Stimulated activated CD4-positive, alpha-beta T cell treated with anti-CD3 and anti-CD28 coated beads, Interleukin-15, amount 100 ng/mL, for 24 hours (primary cell): ENCODE measurements at places on chromosomes 3 and 15.
A peak's percentile ranks its signal among the peaks of the same experiment; 100 is the strongest.

DNA sequence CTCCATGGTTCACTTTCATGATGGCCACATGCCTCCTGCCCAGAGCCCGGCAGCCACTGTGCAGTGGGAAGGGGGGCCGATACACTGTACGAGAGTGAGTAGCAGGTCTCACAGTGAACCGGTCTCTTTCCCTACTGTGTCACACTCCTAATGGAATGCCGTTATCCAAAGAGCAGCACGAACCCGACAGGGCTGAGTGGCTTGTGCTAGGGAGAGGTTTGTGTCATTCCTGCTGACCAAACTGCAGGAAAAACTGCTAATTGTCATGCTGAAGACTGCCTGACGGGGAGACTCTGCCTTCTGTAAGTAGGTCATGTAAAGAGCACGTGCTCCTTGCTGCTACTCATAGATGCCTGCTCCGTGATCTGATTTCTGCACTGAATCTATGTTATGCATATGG, 105.1 kb downstream of the ARPP21 start:
- DNase-seq: no peak

DNA sequence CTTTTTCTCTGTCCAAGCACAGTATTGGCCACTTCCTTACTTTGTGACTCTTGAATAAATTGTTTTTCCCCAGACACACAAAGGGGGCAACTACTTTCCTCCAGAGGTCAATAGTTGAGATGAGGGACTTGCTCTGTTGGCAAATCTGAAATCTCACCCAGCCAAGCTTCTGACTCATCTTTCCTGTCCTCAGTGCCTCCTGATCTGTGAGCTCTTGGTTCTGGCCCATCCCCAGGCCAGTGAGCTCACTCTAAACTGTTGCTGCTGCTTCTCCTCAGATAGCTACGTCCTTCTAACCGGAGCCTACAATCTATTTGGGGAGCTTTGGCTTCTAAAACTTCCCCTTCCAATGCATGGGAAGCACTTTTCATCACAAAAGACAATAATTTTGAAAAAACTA, 50.0 kb upstream of the NMD3 start:
- DNase-seq: no peak

DNA sequence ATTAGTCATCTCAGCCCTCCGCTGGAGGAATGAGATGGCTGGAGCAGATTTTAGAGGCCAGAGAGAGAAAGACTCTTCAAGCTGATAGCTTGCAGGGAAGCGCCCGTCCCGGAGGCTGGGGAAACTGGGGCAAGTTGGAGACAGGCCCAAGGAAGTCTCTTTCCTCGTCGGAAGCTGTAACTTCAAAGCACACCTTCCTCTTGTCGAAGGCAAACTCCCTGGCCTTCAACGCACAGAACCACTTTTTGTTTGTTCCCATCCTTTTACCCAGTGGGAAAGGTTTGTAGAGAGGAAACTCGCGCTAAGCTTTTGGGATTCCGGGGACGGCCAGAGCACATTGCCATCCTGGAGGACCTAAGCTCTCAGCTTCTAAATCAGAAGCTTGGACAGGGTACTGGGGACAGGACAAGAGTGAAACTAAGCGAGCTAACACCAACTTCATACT, 900 bp upstream of the EOMES start:
- peak; percentile 26 for DNase-seq

GRCh38 chr15:74775132-74775562, 6.7 kb upstream of the CSK start:
- DNase-seq: no peak

DNA sequence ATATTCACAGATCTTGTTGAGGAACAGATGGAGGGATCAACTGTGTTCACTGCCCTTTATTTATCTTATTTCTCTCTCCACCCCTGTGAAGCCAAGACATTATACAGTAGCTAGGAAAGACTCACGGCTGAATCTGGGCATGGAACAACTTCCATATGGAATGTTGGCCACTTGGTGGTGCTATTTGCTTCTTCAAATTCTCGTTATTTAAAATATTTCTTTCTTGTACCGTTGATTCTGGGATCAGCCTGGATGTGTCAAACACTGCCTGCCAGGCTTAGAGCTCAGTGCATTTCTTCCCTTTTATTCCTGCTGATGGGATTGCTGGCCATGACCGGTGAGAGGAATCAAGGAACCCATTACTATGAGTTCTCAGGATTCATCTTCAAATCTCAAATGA, 17.5 kb upstream of the GASK1A start:
- DNase-seq: peak; percentile 39

DNA sequence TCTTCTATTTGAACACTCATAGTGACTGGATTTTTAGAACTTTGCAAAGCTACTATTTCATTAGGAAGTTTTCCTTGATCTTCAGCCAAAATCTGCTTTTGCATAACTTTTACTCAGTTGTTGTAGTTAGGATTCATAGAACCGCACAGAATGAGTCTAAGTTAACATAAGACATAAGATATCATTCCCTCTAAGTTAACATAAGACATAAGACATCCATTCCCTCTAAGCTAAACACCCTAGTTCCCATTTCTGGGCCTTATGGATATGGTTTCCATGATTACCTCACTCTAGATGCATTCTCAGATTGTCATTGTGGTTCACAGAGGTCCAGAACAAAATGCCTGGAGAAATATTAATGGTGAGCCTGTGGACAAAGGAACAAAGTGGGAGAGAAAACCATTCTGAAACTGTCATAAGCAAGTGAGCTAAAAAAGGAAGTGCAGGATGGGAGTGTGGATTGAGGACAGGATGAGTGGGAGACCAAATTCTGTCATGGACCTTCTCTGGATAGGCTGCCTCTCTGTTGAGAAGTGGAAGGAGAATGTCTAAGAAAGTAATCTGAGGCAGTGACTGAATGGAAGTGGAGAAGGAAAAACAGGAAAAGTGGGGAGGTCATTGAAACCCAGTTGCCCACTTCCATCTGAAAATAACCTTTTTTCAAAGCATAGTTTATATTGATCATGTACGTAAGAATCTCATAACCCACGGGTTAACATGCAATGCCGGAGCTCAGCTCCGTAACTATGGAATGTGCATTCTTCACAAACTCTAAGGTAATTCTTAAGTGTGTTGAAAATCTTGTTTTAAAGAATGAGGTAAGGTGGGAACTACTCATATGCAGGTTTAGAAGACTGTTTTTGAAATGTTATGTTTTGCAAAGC, 37.4 kb upstream of the SECISBP2L start:
- no peak for DNase-seq

DNA sequence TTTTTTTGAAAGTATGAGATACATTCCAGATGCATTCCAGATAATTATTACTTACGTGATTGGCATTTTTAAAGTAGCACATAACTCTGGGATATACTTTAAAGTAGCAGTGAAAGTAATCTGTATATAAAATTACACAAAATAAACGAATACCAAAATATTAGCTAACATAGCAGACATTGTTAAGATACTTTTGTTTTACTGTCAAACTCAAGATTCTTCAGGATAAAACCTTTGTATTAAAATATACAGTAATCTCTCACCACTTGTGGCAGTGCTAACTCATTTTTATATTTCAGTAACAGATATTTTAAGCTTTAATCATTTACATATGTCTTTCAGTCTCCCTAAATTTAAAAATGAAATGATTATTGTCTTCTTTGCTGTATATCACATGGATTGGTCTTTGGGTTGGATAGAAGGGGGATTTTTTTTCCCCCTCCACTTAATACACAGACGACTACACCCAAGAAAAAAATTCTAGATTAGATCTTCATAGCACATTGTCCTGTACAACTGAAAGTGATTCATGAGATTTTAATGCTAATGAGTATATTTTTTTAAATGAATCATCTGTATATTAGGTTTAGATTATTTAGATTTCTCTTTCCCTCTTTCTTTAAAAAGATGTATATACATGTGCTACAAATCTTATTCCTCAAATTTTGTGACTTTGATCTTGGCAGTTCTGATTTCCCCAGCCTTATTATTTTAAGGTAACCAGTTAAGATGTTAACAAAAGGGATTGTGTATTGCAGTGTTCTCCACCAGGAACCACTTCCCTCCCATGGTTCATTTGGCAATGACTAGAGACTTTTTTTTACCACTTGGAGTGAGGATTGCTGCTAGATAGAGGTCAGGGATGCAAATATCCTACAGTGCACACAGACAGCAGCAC, 24.5 kb upstream of the EBLN2 start:
- no peak for DNase-seq

DNA sequence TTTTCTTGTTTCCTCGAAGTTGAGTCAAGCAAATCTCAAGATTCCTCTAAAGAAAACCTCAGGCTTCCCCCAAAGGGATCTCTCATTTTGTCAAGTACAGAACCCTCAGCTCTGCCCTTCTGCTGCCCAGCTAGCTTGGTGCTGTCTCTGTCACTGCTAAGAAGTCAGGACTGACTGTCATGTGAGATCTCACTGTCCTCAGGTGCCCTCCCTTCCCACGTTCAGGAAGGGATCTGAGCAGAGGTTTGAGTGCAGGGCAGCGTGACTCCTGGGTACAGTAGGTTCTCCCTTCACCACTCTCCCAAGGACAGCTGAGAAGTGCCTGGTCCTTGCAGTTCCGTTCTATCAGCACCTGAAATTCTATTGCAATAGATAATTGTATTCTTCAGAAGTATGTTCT, 229.7 kb downstream of the SLCO3A1 start:
- DNase-seq: no peak

- DNase-seq: no peak
Observed at GRCh38 chr15:52791776-52792175, 1.6 kb upstream of the ONECUT1 start.

DNA sequence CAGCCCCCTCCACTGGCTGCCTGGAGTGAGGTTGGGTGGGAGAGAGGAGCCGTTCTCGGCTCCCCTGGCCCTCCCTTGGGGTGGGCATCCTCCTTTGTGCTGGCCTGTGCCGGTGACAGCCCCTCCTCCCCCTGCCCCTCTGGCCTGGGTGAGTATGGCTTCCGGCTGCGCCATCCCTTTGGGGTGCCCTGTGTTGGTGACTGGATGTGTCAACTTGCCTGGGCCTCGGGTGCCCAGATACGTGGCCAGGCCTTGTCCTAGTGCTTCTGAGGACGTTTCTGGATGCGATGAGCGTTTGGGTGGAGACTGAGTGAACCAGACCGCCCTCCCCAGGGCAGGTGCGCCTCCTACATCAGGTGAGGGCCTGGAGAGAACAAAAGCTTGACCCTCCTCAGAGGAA, 59.7 kb downstream of the PLXNA1 start:
- no peak for DNase-seq

DNA sequence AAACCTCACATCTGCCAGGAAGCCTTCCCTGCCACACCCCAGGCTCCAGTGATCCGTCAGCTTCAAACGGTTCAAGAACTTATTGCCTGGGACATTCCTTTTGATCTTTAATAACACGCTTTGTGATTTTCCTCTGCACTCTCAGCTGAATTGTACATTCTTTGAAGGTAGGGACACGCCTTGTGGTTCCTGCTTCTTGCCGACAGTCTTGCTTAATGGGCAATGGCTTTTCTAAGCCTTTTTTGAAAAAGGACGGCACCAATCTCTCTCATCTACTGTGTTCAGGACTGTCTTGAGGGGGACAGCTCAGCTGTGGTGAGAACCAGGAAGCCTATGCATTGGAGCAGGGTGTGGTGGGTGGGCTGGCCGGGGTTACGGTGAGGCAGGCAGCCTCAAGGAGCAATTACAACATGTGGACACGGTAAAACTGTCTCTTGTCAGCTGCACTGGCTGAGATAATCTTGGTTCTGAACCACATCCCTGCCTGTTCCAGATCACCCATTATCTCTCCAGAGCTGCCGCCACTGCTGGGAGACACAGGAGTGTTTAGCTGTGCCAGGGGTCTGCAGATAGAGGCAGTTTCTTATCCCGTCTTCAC, 46.0 kb upstream of the GLCE start:
- no peak for DNase-seq

GRCh38 chr15:36622197-36622795, 42.9 kb downstream of the CDIN1 start:
- DNase-seq: no peak

DNA sequence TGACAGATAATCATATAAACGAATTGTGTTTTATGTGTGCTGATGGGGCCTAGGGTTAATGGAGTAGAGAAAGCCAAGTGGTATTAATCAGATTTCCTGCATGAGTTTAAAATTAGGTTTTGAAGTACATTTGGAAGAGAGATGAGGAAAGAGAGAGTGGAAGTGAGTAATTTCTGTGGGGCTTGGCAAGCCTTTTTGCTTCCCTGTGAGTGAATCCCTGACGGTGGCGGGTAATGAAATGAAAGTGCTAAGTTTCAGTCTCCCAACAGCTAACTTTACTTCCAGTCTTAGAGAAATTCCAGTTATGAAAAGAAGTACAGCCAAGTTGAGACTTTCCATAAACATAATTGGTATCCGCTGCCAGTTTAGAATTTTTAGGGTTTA, 139.4 kb downstream of the BBX start:
- DNase-seq: no peak

DNA sequence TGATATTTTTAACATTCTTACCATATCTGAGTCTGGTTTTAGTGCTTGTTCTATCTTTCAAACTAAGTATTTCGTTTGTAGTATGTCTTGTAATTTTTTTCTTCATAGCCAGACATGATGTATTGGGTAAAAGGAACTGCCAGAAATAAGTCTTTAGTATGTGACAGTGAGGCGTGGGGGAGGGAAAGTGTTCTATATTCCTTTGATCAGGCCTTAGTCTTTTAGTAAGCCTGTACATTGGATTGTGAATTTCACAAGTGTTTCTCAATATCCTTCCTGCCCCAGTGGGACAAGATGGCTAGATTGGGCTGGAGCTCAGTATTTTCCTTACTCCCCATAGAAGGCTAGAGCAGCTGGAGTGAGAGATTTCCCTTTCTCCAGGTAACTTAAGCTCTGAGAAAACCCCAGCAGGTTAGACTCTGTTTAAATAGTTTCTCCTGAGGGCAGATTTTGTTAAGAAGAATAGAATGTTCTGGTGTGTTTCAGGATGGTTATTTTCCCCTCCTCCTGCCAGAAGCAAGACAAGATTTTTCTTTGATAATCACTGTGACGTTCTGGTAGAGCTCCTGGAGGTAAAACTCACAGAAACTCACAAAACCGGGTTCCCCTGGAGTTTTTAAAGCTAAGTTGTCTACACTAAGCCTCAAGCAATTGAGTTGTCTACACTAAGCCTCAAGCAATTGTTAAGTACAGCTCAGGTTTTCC, 140.7 kb upstream of the ARPP21 start:
- no peak for DNase-seq

- peak; percentile 34 for DNase-seq
Observed at GRCh38 chr15:69760258-69760845, 307.7 kb downstream of the RPLP1 start.

DNA sequence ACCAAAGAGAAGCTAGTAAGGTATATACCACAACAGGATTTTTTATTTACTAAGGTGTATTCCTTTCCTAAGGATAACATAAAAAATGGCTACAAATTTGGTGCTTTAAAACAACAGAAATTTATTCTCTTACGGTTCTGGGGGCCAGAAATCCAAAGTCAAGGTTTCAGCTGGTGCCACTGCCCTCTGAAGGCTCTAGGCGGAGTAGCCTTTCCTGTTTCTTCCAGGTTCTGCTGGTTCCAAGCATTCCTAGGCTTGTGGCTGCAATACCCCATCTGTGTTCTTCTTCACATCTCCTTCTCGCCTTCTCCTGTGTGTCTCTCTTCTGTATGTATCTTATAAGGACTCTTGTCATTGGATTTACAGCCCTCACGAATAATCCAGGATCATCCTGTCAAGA, 549.9 kb downstream of the GRM7 start:
- DNase-seq: no peak
